ENCODE measurements at places on chromosomes 16 and 17. TPM values are rescaled to one million over a fixed set of nuclear protein-coding genes. Genes with fewer than 3 reads are reported as not detected.

GRCh38 chr16:56478281-56479049 lies 27.1 kb downstream of the OGFOD1 start:
- H3K27me3 ChIP-seq = no peaks in the 10 kb centered on the region
- H3K4me3 ChIP-seq = no peak overlapping the region
- no peak overlapping the region for H3K27ac ChIP-seq
- DNase-seq = no peak
- H3K36me3 ChIP-seq = peaks cover 40% of the 10 kb centered on the region
- H3K4me1 ChIP-seq = peaks cover 38% of the 10 kb centered on the region

The CENPT gene
- 51.4 TPM for total RNA-seq

DNA sequence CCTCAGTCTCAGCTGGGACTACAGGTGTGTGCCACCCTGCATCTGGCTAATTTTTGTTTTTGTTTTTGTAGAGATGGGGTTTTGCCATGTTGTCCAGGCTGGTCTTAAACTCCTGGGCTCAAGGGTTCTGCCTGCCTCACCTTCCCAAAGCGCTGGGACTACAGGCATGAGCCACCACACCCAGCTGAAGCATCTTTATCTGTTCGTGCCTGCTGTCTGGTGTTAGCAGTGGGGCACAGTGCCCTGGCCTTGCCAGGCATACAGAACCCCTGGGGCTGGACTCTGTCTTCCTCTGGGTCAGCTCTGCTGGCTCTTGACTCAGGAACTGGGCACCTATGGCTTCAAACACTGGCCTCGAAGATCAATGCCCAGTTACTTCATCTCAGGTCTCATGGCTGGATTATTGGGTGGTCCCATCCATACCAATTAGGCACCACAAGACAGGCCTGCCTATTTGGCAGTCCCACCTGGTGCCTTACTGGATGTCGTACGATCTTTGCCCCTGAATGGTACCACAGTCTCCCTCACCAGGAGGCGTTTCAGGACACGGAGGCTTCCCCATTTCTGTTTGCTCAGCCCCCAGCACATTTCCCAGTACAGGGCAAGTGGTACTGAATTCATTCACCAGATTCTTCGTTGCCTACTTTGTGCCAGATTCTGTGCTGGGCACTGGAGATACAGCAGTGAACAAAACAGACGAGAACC lies 99.3 kb downstream of the RAB11FIP4 start:
- H3K27me3 ChIP-seq = peaks cover 47% of the 10 kb centered on the region
- H3K4me1 ChIP-seq = peaks cover 13% of the 10 kb centered on the region
- H3K4me3 ChIP-seq = no peak overlapping the region
- no peak overlapping the region for H3K27ac ChIP-seq
- DNase-seq = no peak
- H3K36me3 ChIP-seq = no peaks in the 10 kb centered on the region

The CCL17 gene
- total RNA-seq = not detected

- DNase-seq = no peak
- H3K4me3 ChIP-seq = no peak overlapping the region
- no peak overlapping the region for H3K27ac ChIP-seq
Measured at GRCh38 chr17:74148446-74148845, 55.0 kb upstream of the RPL38 start.

Measured in HFFc6 (cell line).